ENCODE measurements at places on chromosomes 1 and 21.

DNA sequence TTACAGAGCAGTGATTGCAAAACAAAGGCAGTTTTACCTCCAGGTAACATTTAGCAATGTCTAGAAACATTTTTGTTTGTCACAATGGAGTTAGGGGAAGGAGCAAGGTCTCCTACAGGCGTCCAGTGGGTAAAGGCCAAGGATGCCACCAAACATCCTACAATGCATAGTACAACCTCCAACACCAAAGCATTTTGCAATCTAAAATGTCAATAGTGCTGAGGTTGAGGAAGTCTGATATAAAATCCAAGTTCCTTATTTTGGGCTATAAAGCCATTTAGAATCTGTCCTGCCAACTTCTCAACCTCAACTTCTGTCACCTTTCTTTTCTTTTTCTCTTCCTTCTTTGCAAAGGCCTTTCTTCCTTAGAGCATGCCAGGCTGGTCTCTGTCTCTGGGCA lies 111.2 kb downstream of the FASLG start:
- DNase-seq = no peak

DNA sequence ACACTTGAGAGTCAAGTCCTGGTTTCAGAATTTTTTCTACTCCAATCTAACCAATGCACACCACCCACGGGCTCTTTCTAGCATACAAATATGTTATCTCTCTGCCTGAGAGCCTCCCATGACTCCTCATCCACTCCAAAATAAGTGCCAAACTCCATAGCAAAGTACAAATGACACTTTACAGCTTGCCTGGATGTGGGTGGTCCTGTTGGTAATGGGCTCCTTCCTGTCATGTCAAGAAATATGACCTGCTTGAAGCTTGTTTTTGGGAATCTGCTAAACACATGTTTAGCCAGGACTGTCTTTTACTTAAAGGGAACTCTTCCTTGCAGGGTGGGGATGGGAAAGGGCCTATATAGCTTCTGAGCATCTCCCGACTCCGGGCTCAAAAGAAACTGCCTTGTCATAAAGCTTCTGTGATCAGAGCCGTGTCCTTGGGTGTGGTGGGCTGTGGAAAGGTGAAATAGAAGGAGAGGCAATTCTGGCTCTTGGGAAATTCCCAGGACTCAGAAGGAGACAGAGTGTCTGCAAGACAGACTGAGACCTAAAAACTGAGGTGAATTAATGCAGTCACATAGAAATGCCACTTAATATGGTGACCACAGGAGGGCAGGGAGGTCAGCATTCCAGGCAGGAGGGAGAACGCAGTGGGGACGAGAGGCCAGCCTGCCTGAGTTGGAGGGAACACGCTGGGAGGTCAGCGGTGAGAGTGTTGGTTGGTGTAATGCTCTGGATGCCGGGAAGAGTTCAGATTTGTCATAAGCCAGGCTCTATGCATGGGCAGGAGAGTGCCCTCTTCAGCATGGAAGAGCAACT lies 6.1 kb upstream of the IGFN1 start:
- DNase-seq = peak; percentile 40

- DNase-seq = peak; percentile 56
These were observed 1.6 kb downstream of the ADAM15 start for GRCh38 chr1:155052439-155053395.

DNA sequence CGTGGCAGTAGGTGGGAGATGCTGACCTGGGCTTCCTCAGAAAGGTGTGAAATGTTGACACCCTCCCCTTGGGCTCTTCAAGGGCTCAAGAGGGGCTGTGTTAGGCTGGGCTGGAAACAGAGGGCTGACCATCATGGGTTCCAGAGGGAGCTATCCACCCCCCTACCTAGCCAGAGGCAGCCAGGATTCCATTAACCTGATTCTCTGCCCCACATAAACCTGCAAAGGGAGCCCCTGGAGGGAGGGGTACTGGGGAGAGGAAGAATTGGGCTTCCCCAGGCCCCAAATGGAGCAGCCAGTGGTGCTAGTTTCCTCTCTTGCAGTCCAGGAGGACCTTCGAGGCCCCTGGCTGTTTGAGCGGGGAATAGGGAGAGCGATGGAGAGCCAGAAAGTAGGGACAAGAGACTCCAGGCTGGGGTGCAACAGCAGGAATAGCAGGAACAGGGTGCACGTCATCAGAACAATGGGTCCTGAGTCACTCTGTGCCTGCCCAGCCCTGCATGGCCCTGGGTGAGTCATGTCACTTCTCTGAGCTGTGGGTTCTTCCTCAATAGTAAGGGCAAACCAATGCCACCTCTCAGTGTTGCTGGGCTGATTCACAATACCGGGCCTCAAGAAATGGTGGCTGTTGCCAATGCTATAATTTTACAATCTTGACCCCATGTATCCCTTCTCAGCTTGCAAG lies 121.2 kb downstream of the EPHB2 start:
- DNase-seq = peak; percentile 96

GRCh38 chr1:145804235-145805045 lies 19.5 kb downstream of the RNF115 start:
- no peak for DNase-seq

GRCh38 chr1:236868625-236869467 lies 73.8 kb downstream of the MTR start:
- DNase-seq = peak; percentile 3

GRCh38 chr1:170538687-170539086 lies 6.7 kb downstream of the GORAB start:
- DNase-seq = no peak

- no peak for DNase-seq
These were observed 14.4 kb upstream of the DEPDC1 start for GRCh38 chr1:68511254-68511653.

- no peak for DNase-seq
These were observed 4.6 kb downstream of the MFAP2 start for GRCh38 chr1:16975838-16976237.

- DNase-seq = no peak
These were observed 91.6 kb downstream of the CLEC20A start for GRCh38 chr1:178405137-178405536.

GRCh38 chr1:234090212-234091064 lies 186.0 kb downstream of the SLC35F3 start:
- no peak for DNase-seq

DNA sequence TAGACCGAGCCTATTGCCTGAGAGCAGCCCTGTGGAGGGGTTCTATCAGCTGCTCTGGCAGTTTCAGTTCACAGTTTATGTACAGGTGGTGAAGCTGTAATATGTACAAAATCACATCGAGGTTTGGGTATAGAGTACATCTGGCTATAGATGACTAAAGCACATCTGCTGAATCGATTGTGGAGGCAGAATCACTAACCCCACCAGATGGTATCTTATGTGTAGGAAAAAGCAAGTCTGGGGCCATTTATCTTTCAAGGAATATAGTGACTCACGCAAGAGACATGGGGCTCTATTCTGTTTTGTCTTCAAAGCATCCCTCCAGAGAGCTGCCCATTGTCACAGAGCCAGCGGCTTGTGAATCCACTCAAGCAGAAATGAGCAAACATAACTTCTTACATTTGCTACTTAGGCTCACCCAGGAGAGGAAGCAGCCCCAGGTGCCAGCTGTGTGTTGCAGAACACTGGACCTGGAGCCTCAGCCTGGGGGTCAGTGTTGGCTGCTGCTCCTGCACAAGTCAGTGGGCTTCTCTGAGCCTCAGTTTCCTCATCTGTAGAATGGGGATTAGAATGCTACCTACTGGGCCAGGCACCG lies 21.3 kb downstream of the MIIP start:
- peak; percentile 21 for DNase-seq

DNA sequence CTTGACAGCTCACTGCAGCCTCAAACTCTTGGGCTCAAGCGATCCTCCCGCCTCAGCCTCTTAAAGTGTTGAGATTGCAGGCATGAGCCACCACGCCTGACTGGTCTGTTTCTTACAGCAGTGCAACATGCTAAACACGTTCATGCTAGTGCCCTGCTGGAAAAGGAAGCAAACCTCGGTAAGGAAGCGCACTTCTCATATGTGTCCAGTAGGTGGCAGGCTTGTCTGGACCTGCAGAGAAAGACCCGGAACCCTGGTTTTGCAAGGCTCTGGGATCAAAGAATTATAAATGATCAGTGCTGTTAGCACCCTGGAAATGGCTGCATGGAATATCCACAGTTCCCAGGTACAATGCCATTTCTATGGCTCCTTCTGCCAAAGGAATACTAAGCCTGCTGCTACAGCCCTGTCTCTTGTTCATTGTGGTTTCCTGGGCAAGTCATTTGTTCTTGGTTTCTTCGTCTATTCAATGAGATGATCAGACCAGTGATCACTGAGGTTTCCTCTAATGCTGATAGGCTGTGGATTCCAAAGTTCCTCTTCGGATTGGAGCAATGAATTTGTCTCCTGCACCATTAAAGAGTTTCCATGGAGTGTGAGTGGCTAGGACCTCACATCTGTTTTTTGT lies 15.9 kb downstream of the RNU5D-1 start:
- DNase-seq = peak; percentile 43

DNA sequence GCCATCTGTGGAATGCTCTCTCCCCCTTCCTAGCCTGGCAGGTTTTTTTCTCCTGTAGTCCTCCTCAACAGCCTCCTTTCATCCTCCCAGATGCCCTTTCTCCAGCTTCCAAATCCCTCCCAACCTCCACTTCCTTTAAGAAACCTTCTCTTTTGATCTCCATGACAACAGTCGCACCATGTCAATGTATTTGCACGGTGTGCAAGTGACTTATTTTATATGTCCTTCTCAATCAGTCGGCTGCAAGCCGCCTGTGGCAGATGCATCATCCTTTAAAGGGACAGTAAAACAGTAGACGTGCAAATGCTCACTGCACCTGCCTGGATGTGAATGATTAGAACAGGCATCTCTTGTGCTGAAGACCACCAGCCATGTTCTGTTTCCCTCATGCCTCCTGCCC lies 285.2 kb downstream of the PCP4 start:
- DNase-seq = no peak

GRCh38 chr21:46551636-46552241 lies 53.1 kb downstream of the S100B start:
- no peak for DNase-seq

GRCh38 chr1:40653851-40654537 lies 11.5 kb downstream of the RIMS3 start:
- no peak for DNase-seq

GRCh38 chr1:174165471-174166137 lies 6.3 kb downstream of the RABGAP1L start:
- no peak for DNase-seq

- DNase-seq = no peak
These were observed 191.4 kb downstream of the FOXD2 start for GRCh38 chr1:47629201-47629600.

DNA sequence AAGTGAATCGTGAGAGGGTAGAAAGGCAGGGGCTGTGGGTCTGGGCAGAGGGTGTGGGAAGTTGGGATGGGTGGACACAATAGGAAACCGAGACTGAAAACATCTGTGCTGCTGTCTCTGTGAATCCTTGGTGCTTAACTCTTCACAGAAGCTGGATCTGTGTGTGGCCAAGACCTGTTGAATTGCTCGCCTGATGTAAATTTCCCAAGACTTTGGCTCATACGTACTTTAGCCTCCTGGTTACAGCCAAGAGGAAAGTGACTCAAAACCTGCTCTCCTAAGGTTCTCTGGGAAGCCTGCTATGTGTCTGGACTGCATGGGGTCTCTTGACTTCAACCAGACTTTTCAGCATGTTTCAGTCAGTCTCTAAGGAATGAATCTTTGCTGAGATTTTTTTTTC lies 270.3 kb downstream of the RWDD3 start:
- no peak for DNase-seq

GRCh38 chr1:97243973-97244560 lies 522.5 kb downstream of the PTBP2 start:
- no peak for DNase-seq

DNA sequence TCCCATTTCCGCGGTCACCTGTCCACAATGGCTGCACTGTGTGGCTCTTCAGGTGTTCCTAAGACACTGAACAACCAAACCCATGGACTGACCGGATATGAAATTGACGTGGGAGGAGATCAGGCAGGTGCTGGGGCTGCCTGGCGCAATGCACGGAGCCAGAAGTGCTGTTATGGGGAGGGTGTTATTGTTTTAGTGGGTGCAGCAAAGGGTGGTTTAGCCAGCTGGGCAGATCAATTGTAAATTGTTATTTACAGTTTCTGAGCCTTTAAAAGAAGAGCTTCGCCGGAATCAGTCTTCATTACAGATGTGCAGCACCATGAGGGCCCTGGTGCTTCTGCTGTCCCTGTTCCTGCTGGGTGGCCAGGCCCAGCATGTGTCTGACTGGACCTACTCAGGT lies at the start of gene CA6:
Gene CA6, plus strand, starts transcription at position 301 of the 400 bp plus-strand sequence. Its CDS starts 19 bp downstream, at position 320.
- no peak for DNase-seq

DNA sequence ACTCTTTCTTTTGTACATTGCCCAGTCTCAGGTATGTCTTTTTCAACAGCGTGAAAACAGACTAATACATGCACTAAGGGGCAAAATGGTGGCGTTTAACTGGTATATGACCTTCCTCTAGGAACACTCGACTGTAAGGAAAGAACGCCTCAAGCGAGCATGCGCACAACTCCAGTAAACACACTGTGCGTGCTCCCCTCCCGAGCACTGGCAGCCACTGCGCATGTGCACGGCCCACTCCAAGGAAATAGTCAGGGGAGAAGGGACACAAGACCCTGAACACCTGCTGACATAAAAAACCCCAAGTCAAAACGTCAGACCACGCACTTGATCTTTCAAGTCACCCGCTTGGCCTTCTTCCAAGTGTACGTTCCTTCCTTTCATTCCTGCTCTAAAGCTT lies 173.5 kb downstream of the NPHP4 start:
- DNase-seq = no peak

DNA sequence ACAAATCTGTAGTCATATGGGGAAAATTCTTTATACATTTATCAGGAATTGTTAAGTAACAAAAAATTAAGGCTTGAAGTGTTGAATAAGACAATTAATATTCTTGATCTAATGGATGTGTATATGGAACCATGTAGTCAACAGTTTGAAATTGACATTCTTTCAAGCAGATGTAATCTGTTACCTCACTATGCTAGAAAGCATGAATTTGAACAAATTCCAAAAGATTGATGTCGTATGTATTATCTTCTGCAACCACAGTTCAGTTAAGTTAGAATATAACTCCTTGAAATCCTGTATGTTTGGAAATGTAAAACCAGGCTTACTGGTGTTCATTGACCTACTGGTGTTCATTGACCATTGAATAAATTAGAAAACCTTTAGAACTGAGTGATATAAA lies 16.1 kb downstream of the CCDC18 start:
- peak; percentile 50 for DNase-seq

GRCh38 chr1:160047111-160047991 lies 15.6 kb upstream of the PIGM start:
- DNase-seq = no peak

GRCh38 chr1:186708694-186709097 lies 28.5 kb upstream of the PTGS2 start:
- DNase-seq = peak; percentile 62

DNA sequence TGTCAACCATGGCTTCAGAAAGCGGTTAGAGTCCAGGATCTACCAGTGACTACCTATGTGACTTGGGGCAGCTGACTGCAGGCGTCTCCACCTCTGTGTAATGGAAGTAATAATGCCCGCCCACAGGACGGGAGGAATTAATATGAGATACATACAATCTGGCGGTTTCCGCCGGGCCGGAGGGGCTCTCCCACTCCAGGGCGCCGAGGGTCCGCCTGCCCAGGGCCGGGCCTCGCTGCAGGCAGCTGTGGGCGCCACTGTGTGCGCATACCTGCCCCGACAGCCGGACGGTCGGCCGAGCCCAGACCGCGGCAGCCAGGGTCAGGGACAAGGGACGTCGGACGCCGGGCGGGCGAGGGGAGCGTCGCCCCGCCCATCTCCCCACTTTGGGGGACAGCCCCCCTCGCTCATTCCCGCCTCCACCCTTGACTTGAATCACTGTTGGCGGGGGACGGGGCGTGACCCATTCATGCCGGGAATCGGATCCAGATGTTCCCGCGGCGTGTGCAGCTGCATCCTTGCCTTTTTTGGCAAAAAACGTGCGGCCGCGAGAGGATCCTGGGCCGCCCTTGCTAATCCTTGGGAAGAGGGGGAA lies 6.0 kb upstream of the SF3A3 start:
- DNase-seq = no peak

- no peak for DNase-seq
These were observed 3.3 kb upstream of the CD55 start for GRCh38 chr1:207318072-207318619.
